Right forelimb (tissue), 1 donor: ENCODE measurements at places on chromosomes 7 and 10.
A peak's percentile ranks its signal among the peaks of the same experiment; 100 is the strongest.

GRCh38 chr7:131106681-131107336 lies 220.9 kb upstream of the MKLN1 start:
- DNase-seq = peak; percentile 48

- DNase-seq = no peak
These were observed 108.8 kb upstream of the MPP7 start for GRCh38 chr10:28411648-28412047.

- peak; percentile 72 for DNase-seq
These were observed 7.0 kb upstream of the EVX1 start for GRCh38 chr7:27235387-27236311.

DNA sequence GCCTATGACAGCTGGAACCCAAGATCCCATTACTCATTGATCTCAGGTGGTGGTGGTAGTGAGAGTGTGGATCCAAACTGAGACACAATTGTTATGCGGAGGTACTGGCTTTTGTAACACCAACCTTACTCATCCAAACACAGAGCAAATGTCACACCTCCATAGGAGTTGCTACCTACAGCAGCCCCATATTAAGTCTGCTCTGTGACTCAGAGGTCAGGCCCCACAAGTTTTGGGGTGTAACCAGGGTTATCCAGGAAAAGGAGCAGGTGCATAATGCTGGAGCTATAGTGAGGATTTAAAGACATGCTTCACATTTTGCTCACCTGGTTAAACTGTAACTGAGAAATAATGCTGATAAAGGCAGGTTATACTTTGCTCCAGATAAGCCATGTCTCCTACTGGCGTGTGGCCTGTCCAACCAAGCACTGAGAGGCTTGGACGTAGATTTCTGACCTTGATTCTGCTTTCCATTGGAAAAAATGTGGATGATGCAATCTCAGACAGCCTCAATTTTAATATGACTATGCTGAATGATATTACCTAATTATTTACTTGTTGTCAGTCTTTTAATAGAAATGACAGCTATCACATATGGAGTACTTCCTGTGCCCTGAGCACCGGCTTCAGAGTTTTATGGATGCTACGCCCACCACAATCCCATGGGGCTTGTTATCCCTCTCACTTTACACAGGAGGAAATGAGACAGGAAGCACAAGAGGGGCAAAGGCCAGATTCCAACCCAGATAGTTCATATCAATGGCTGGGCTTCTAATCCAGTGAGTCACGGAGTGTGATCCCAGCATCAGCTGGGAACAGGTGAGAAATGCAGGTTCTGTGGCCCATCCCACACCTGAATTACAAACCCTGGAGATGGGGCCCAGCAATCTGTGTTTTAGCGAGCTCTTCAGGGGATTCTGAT lies 181.3 kb downstream of the CHN2 start:
- DNase-seq = no peak

DNA sequence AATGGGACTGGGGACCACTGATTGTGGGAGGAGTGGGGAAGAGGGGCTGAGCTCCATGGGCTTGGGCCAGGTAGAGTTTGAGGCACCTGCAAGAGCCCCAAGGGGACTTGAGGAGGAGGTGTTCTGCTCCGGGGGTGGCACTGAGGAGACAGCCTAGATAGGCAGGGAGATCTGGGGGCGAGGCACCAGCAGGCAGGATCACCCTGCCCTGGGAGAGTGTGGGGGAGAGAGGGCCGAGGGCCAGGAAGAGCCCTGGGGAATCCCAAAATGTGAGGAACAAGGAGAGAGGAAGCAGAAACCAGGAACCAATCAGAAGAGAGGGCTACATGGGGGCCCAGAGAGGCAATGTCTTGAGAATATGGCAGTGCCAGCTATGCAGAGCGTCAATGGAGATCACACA lies 34.6 kb downstream of the LEP start:
- DNase-seq = no peak
